ENCODE measurements at places on chromosomes 1 and 21. TPM values are rescaled to one million over a fixed set of nuclear protein-coding genes. Genes with fewer than 3 reads are reported as not detected.
A peak's percentile ranks its signal among the peaks of the same experiment; 100 is the strongest.

- no peak for DNase-seq
Measured at GRCh38 chr1:221063651-221064050, 184.4 kb downstream of the HLX start.

GRCh38 chr1:156658496-156658895, 16.6 kb downstream of the BCAN start:
- no peak for DNase-seq

DNA sequence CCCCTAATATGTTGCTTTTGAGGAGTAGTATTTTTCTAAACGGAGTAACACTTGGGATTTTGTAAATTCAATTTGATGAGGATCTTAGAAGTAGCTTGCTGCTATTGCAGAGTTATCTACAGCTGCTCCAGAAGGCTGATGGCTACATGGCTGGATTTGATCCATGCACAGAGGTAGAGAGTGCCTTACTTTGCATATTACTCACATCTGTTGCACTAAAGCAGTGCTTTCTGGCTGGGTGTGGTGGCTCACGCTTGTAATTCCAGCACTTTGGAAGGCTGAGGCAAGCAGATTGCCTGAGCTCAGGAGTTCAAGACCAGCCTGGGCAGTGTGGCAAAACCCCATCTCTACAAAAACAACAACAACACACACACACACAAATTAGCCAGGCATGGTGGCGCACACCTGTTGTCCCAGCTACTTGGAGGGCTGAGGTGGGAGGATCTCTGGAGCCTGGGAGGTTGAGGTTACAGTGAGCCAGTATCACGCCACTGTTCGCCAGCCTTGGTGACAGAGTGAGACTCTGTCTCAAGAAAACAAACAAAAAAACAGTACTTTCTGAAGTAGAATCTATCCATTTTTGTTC, 24.6 kb downstream of the RALGPS2 start:
- DNase-seq = no peak

GRCh38 chr1:19814681-19815503, at the start of gene RNF186:
RNF186 (minus strand) TSS chr1:19815283; CDS start chr1:19815101, 182 bp downstream.
- DNase-seq = no peak

DNA sequence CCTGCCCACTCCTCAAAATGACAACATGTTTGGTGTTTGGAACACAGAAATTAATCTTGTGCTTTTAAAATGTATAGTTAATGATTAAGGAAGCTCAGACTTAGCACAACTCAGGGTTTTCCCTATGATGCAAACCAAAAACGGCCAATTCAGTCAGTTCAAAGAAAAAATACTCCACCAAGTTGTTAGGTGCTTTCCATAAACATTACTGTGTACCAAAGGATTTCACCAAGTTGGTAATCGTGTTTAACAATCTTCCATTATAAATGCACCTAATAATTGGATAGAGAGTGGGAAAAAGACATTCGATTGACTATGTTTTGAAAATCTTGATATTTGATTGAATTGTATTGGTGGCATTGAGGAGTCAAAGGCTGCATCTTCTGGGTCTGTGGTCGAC, 33.3 kb upstream of the DUSP10 start:
- DNase-seq = no peak

- no peak for DNase-seq
Measured at GRCh38 chr1:53968125-53968513, 22.0 kb downstream of the LRRC42 start.

DNA sequence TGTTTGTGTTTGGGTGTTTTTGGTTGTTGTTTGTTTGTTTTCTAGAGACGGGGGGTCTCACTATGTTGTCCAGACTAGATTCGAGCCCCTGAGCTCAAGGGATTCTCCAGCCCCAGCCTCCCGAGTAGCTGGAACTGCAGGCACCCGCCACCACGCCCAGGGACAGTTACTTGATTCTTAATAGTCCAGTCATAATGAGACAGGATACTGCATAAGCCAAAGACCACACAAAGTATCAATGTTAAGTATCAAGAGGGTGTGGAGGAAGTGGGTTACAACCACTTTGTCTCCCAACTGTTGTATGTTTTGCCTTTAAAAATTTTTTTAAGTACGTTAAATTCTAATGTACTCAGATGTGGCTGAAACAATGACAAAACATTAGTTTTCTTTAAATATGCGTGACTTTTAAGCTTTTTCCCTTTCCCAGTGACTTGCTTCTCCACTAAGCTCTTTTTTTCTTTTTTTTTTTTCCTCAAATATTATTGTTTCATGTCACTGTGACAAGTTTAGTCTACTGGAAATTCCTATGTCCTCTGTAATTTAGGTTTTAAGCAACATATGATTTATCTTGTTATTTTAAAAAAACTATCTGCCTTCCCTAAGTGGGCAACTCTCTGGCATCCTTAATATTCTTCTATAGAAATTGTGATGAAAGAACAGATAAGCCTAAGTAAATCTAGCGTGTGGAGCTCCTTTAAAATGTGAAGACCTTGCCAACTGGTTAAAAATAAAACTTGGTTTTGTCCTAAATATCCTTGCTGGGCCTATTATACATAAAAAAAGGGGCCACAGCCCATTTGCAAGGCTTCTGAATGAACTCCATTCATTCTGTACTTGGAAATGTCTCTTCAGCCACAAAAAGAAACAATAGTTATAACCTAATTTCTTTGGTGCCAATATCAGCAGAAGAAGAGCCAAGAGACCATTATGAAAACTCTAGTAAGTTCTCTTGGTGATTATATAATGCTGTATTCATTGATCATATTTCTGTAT, 56.2 kb upstream of the DPH5 start:
- DNase-seq = peak; percentile 58

- peak; percentile 72 for DNase-seq
Measured at GRCh38 chr1:112718691-112719418, 3.7 kb upstream of the PPM1J start.

GRCh38 chr1:226937940-226938725, 2.0 kb upstream of the COQ8A start:
- DNase-seq = no peak

DNA sequence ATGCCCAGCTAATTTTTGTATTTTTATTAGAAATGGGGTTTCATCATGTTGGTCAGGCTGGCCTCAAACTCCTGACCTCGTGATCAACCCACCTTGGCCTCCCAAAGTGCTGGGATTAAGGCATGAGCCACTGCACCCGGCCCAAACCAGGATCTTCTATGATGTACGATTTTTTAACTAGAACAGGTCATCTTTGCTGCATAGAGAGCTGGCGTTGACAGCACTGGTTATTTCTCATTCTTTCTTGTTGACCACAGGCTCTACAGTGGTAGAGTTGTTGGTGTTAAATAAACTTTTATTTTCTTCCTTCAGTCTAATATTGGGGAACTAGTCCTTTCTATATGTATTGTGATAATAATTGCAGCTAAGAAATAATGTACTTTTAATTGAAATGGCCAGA, 3.8 kb upstream of the MAB21L3 start:
- DNase-seq = no peak

DNA sequence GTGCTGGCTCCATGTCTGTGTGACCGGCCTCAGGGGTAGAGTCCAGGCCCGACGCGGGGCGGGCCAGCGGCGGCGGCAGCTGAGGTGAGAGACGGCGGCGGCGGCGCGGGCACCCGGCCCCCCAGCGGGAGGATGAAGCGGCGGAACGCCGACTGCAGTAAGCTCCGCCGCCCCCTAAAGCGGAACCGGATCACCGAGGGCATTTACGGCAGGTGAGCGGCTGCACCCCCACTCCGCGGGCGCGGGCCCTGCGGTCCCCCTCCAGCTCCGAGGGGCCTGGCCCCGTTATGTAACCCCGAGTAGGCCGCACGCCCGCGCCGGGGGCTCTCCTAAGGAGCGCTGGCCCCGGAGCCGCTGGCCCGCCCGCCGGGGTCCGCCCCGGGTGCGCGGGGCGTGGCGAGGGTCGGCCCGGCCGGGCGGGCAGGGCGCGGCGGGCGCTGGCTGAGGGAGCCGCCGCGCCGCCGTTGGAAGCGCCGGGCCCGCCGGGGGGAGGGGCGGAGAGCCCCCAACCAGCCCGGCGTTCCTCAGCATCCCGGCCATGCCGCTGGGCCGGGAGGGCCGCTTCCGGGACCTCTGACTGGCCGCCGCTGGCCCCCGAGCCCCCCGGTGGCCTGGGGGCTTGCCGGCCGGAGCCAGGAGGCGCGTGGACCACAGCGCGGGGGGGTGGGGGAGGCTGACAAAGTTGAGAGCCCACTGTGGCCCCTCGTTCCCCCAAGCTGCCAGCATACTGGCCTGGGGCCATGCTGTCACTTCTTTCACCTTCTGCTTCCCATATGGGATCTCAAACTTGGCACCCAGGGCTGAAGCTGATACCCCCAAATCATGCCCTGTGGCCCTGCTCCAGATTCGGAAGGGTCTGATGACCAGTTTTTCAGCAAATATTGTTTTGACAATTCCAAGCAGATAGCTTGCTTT, 527 bp downstream of the MACO1 start:
- DNase-seq = peak; percentile 84

DNA sequence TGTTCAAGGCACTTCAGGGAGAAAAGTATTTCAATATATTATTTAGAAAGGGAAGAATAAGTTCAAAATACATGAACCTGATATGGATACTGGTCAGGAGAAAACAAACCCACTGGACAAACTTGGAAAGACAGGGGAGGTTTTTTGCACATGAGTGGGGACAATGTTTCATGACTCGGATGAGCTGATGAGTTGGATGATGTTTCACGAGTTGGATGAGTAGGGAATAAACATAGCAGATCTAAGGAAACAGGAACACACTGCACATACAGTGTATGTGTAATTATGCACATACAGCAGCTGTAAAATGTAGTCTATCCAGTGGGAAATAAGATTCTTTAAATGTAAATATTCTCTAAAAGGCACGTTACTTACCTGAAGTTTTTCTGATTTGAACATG, 682.9 kb upstream of the ADAMTS5 start:
- DNase-seq = no peak

The SPATA45 gene
- not detected for total RNA-seq

The CPTP gene
- total RNA-seq = 18.3 TPM

The DDR2 gene
- 0.13 TPM for total RNA-seq

The WASF2 gene
- 120 TPM for total RNA-seq
